ENCODE measurements at places on chromosomes 3 and 15.

- DNase-seq: no peak
These were observed 14.5 kb downstream of the RIOX2 start for GRCh38 chr3:97957617-97958311.

GRCh38 chr3:98798820-98799219 is 35.7 kb downstream of the ST3GAL6 start:
- DNase-seq: no peak

- DNase-seq: no peak
These were observed 39.3 kb downstream of the PLD1 start for GRCh38 chr3:171770689-171771620.

- DNase-seq: no peak
These were observed 25.3 kb upstream of the SELENOT start for GRCh38 chr3:150577855-150578254.

All from stimulated activated effector memory CD8-positive, alpha-beta T cell treated with anti-CD3 and anti-CD28 coated beads, Interleukin-12 subunit alpha, Interleukin-12 subunit beta, amount 100 ng/mL, for 72 hours (primary cell).